ENCODE measurements at places on chromosomes 5 and 9. TPM values are rescaled to one million over a fixed set of nuclear protein-coding genes. Genes with fewer than 3 reads are reported as not detected.
A peak's percentile ranks its signal among the peaks of the same experiment; 100 is the strongest.

- no peak for DNase-seq
Measured at GRCh38 chr9:4056187-4056586, 243.7 kb downstream of the GLIS3 start.

GRCh38 chr9:113409481-113409880, 994 bp downstream of the POLE3 start:
- peak; percentile 9 for DNase-seq

DNA sequence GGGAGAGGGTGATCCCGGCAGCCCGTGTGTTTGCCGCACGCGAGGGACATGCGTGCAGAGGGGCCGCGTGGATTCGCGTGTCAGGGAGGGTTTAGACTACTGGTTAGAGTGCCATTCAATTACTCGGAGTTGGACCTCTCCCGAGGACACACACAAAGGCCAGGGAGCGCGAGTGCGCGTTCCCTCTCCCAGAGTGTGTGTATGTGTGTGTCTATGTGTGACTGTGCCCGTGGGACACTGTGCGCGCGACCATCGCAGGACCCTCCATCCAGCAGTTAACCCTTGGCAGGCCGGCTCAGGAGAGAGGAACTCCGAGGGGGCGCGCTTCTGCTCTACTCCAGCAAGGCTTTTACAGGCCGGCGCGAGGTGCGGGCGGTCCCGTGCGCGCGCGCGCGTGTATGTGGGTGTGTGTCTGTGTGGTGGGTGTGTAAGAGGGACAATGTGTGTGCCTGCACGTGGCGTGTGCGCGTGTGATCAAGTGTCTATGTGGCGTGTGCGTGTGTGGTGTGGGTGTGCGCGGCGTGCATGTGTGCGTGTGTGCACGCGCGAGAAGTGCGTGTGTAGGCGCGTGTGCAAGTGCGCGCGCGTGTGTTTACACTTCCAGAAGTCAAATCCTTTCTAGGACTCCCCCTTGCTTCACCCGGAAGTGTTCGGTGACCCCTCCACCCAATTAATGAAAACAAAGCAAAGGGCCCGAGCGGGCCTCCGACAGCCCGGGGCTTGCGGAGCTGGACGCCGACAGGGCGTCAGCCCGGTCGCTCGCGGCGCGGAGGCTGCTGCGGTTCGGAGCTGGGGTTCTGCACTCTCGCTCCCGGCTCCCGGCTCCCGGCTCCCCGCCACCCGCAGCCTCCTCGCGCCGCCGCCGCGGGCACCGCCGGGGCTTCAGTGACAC, 75.3 kb upstream of the TBCA start:
- DNase-seq: no peak

DNA sequence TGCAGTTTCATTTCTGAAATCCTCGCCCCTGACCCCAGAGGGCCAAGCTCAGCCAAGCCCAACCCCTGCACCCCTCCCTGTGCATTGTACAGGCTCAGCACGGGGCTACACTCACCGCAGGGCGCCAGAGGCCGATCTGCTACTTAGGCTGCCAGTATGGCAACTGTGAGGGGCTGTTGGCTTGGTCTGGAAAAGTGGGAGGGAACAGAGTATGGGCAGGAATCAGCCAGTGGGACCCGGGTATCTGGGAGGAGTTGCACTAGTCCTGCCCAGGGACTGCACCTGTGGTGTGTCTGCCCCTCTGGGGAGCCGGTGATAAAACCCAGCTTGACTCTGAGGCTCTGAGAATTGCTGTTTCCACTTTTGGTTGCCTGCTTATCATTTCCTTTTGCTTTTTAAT, 167.4 kb upstream of the KIF2A start:
- no peak for DNase-seq

- DNase-seq: no peak
Measured at GRCh38 chr9:38246833-38247232, 145.7 kb upstream of the ALDH1B1 start.

DNA sequence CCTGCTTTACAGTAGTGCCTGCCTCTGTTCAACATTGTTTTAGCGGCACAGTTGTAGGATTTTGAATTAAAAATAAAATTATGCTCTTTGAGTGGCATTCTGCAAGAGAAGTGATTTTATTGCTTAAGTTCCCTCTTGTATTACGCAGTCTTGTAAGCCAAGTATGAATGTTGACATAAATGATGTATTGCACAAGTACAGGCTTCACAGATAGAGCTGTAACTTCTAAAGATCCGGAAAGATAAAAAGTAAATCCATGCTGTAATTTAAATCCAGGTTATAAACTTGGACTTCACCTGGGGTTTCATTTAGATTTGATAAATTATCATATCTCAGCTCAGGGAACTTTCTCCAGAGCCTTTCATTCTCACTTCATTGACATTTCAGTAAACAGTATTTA, 1114.7 kb downstream of the PTPRD start:
- no peak for DNase-seq

DNA sequence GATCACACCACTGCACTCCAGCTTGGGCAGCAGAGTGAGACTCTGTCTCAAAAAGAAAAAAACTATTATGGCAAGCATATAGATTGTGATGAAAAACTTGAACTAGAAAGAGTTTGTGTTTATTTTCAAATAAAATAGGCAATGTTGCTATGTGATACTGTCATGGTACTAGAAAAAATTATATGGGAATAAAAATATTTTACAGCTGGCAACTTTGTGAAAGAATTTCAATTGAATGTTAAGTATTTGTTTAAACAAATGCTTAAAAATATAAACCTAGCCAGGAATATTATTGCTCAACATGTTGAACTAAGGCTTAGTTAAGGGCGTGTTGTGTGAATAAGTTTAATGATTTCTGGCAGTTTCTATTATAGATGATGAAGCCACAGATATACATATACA, 31.7 kb downstream of the HSDL2 start:
- no peak for DNase-seq

DNA sequence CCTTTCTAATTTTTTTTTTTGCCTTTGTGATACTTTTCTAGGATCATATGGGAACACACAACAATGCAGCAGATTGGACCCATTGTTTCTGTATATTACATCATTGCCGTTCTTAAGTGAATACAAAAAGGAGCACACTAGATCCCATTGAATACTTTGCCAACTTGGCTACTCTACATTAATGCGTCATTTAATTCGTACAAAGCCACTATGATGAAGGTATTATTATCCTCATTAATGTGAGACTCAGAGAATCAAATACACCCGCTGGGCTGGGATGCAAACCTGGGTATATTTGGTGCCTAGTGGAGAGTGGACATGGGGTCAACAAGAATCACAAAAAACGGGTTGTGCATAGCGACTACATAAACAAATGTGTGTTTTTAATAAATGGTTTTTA, 31.9 kb downstream of the OR2K2 start:
- DNase-seq: no peak

DNA sequence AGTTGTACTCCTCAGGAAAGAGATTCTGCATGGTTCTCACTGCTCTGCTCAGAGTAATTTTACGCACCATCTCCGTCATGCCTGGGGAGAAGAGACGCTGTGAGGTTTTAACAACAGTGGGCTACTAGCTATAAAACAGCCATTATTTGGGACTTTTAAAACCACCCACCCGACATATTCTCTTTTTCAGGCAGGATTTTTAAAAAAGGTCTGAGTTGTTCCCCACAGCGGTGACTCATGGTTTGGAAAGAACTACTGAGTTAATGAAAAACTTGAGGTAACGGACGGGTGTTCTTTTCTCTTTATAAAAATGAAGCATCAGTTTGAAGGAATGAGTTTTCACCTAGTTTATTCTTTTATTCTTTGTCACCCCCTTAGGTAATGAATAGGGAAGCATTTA, 61.3 kb downstream of the TTLL11 start:
- no peak for DNase-seq

DNA sequence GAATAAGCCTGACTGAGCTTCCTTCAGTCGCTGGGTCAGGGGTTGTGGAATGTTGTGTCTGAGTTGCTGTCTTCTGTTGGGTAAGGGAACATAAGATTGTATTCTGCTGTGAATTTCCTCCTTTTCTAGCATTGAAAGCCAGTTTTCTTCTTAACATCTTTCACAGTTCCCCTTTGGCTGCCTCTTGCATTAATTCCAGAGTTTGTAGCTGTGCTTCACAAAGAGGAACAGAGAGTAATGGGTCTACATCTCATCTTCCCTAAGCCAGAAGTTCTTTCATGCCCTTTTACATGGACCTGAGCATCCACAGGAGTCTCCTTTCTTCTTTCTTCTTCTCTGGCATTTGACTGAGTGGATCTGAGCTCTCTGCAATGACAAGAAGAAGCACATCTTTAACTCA, 686.8 kb downstream of the KCTD16 start:
- DNase-seq: no peak

DNA sequence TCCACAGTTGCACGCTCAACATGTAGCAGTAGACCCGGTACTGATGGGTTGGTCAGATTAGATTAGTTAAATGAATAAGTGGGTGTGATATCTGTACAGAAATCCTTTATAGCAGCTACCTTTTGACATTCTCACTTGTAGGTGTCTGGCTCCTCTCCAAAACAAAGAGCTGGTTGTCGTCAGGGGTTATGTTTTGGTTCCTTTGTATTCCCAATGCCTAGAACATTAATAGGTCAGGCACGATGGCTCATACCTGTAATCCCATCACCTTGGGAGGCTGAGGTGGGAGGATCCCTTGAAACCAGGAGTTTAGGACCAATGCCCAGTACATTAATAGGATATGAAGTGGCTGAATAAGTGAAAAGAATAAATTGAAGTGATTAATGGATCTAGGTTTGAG, 182.1 kb downstream of the SNCAIP start:
- peak; percentile 22 for DNase-seq

DNA sequence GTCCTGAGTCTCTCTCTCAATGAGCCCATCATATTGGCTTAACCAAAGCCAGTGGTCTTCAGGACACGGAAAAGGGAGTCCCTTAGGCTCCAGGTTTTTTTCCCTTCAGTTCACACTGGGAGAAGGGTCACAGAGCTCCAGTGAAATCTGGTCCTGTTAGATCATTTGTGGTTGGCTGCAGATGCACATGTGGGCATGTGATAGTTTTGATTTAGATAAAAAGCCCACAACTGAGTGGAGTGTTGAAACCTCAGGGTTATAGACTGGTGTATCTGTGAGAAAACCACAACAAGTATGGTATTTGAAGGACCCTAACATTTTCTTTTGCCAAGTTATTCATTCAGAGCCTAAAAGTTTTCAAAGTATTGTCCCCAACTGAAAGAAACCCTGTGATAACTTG, 46.7 kb downstream of the PRLR start:
- DNase-seq: no peak

DNA sequence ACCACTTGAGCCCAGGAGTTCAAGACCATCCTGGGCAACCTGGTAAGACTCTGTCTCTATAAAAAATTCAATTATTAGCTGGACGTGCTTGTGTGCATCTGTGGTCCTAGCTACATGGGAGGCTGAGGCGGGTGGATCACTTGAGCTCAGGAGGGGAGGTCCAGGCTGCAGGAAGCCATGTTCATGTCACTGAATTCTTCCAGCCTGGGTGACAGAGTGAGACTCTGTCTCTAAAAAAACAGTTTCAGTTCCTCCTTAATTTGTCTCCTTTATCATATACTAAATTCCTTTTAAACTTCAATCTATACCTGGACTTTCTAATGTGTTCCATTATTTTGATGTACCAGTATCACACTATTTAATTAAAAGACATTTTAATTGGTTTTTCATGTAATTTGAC, 422.2 kb upstream of the TLE4 start:
- DNase-seq: no peak

GRCh38 chr9:27247756-27248155, 49.2 kb downstream of the EQTN start:
- peak; percentile 82 for DNase-seq

DNA sequence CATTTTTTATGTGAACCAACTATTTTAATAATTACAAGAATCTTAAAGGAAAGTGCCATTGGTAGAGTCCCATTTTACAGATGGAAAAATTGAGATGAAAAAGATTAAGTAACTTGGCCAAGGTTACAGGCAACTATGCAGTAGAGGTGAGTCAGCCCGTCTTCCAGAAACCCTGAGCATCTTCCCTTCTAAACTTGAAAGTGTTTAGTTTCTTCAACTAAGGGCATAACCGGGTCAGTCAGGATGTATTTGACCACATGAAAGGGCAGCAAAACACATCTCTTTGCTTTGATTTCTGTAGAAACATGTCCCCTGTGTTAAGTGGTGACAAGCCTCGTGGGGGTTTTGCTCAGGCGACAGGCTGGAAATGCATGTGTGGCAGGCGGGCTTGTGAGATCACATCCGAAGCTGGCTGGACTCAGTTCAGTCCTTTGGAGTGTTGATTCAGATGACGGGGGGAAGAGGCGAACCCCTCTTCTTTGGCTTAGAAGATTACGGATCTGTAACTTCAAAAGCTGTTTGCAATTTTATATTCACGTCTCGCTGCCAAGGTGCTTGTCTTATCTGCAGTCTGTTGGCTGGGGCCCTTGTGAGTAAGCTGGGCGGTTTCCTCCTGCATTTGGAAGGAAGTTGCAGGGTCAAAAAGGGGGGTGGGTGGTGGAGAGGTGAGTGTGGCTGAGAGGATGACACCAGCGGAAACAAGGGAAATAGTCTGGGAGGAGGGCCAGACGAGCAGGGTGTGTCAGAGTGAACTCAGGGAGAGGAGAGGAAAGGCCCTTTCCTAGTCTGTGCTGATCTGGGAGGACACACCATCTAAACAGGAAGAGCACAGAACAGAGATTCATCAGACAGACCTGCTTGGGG, 78.9 kb upstream of the RPS23 start:
- DNase-seq: peak; percentile 74

IGFBPL1 gene
- total RNA-seq: not detected

RNF130 gene
- total RNA-seq: 16.0 TPM

YIPF5 gene
- 13.7 TPM for total RNA-seq

GOLM1 gene
- 41.0 TPM for total RNA-seq

RMND5B gene
- 50.0 TPM for total RNA-seq

GGTA1 gene
- total RNA-seq: not detected

TMEFF1 gene
- total RNA-seq: not detected

WWC1 gene
- total RNA-seq: 70.1 TPM

PDE8B gene
- not detected for total RNA-seq

ANXA2R gene
- 22.7 TPM for total RNA-seq

MRRF gene
- 49.3 TPM for total RNA-seq

CNTFR gene
- total RNA-seq: not detected

All from HT-29 (cell line).